Coronary artery (tissue), 2 donors: ENCODE measurements at places on chromosomes 11 and 22.
A peak's percentile ranks its signal among the peaks of the same experiment; 100 is the strongest.

DNA sequence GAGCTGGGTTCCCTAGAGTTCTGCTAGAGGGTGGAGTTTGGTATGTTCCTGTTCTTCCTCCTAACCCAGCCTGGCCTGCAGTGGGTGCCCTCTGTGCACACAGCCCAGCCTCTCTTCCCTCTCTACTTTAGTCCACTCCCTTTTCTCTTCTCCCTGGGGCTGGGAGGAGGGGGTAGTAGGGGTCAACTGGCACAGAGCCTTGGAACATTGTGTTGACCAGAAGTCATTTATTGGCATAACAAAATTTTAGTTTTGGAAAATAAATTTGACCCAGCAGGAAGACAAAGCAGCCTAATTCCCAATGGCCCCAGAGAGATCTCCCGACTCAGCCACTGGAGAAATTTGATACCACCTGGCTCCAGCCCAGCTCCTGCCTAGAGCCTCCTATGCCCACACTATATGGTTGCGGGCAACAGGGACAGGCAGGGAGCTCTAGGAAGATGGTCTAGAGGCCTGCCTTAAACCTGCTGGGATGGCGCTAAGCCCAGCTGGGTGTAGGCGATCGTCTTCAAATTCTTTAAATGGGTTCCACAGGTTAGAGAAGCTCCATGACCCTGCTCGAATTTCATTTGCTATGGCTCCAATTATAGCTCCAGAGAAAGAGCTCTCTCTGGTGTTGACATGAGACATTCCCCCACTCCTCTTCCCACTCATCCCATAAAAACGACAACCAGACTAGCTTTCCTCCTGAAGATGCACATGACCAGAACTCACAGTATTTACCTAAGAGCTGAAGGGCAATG is 9.9 kb downstream of the PCSK7 start:
- peak; percentile 95 for DNase-seq

- no peak for DNase-seq
Observed at GRCh38 chr11:65293909-65294381, 20.7 kb upstream of the CDC42EP2 start.

DNA sequence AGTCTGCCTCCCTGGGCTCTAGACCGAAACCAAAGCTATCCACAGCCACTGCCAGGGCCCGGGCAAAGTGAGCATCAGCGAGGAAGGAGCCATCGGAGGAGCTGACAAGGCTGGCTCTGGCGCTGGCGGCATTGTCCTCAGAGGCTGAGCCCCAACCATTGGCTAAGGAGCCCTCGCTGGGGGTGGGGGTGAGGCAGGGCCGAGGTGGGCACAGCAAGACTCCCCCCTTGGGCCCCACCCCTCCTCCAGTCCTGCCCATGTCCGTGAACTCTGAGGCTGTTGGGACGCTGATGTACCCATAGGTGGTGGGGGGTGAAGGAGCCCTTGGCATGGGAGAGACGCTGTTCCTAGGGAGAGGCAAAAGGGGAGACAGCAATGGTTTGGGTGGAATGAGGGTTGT is 11.2 kb downstream of the ROBO4 start:
- DNase-seq = peak; percentile 71

DNA sequence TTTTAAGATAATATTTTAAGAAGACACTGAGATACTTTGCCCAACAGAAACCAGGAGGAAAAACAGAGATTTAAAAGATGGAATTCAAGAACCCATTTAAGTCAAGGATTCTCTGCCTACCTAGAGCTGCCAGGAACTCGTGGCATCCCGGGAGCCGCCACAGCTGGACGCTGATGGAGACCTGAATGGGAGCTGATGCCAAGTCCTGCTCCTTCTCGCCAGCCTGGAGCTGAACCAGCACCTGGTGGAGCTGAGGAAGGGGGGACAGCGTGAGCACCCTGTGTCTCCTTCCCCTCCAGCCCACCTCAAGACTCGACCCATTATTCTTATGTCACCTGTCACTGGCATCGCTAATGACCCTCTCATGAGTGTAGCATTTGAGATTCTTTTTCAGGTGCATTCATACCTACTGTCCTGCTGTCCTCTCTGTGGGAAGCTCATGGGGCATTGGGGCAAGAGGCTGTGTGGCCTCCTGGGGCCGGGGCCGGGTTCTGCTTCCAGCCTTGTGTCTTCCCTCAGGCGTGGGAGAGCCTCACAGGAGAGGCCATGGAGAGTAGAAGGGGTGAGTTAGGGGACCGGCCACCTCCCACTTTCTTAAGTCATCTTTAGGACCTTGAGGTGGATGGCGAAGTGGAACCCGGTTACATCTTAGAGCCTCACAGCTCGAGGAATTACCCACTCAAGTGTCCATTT is 70.8 kb upstream of the PITPNB start:
- DNase-seq = peak; percentile 58

- DNase-seq = peak; percentile 22
Observed at GRCh38 chr11:15577519-15577918, 462.8 kb downstream of the INSC start.

- DNase-seq = no peak
Observed at GRCh38 chr11:117613521-117613920, 183.5 kb downstream of the DSCAML1 start.

- no peak for DNase-seq
Observed at GRCh38 chr11:134425816-134426536, 13.9 kb upstream of the B3GAT1 start.

- no peak for DNase-seq
Observed at GRCh38 chr22:42544686-42545085, 9.1 kb upstream of the SERHL2 start.

DNA sequence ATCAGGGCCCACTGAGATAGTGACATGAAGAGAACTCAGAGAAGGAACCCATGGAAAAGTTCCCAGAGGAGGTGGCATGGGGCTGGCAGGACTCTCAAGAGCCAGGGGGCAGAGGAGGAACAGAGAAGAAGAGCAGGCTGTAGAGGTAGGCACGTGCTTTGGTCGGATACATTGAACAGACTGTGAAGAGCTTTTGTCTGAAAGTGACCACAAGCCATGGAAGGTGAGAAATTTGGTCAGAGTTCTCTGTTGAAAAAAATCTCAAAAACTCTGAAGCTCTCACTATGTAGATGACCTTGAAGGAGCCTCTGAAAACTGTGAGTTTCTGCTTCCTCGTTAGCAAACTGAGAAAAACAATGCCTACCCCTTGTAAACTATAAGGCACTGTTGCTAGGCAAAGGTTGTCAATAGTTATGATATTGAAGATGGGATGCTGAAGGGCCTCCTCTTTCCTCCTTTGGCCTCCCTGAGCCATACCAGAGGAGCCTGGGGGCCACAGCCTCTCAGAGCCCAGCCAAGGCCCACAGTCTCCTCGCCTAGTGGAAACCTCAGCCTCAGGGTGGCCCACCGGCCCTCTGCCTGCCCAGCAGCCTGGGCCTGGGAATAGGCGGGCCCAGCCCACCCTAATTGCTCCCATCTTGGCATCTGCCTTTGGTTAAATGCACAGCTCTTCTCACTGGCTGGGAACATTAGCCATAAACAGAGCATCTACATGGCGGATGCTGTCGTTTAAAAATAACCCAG is 415.7 kb downstream of the SOX6 start:
- peak; percentile 43 for DNase-seq

GRCh38 chr11:75441804-75442132 is 8.8 kb upstream of the KLHL35 start:
- no peak for DNase-seq

DNA sequence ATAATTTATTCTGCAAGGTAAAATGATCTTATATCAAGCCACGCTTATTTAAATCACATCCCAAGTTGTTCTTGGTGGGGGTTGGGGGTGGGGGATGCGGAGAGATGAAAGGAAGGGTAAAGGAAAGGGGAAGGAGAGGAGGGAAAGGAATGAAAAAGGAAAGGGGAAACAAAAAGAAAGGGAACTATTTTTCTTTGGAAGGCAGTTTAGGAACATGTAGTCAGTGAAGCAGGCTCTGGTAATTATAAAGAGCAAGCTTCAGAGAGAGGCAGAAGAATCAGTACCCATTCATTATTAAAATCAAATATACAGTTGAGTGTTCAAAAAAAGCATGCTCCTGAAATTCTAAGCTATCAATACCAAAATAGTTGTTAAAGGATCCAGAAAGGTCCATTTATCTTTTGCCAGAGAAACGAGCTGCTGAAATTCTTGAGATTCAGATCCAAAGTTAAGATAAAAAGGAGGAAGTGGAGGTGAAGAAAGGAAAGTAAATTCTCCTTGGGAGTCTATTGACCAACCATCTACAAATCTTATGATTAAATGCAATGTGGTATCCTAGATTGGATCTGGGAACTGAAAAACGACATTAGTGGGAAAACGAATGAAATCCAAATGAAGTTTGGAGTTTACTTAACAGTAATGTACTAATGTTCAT is 107.4 kb downstream of the SGSM3 start:
- DNase-seq = no peak

- no peak for DNase-seq
Observed at GRCh38 chr11:123505546-123506299, 75.7 kb downstream of the GRAMD1B start.

DNA sequence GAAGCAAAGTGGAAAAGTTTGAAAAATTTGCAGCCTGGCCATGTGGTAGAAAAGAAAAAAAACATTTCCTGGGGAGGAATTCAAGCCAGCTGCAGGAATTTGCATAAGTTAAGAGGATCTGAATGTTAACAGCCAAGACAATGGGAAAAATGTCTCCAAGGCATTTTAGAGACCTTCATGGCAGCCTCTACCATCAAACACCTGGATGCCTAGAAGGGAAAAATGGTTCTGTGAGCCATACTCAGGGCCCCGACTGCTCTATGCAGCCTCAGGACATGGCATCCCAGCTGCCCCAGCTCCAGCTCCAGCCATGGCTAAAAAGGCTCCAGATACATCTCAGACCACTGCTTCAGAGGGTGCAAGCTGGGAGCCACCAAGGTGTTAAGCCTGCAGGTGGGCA is 149.1 kb upstream of the SOX6 start:
- no peak for DNase-seq

DNA sequence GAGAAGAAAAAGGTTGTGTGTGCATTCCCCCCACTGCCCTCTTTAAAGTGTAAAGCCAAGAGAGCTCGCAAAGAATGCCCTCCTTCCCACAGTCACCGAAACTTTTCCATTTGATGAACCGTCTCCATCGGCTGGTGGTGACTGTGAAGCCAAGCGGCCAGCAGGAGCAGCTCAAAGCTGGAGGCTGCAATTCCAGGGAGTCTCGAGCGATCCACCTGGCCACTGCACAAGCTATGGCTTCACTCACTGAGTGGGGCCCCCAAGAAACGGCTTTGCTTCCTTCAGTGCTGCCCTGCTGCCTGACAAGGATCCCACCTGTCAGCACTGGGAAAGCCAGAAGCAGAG is 117.7 kb downstream of the ABTB2 start:
- peak; percentile 45 for DNase-seq

DNA sequence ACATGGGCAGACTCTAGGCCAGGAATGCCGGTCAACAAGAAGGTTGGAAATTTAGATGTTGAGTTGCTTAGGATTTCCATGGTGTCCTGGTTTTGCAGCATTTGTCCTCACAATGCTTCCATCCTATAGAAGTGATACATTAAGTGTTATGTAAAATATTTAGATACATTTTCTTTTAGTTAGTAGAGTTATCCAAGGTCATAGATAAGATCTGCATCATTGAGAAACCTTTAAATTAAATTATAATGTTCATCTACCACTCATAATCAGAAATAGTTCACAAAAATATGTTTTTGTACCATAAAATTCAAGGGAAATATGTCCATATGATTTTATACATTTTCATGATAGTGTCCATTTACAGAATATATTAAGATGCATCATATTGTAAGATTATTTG is at the start of gene OR51F1:
Gene OR51F1 (minus strand): TSS at position 101 of the 400 bp plus-strand sequence. CDS start 0 bp downstream, at position 101.
- DNase-seq = no peak

DNA sequence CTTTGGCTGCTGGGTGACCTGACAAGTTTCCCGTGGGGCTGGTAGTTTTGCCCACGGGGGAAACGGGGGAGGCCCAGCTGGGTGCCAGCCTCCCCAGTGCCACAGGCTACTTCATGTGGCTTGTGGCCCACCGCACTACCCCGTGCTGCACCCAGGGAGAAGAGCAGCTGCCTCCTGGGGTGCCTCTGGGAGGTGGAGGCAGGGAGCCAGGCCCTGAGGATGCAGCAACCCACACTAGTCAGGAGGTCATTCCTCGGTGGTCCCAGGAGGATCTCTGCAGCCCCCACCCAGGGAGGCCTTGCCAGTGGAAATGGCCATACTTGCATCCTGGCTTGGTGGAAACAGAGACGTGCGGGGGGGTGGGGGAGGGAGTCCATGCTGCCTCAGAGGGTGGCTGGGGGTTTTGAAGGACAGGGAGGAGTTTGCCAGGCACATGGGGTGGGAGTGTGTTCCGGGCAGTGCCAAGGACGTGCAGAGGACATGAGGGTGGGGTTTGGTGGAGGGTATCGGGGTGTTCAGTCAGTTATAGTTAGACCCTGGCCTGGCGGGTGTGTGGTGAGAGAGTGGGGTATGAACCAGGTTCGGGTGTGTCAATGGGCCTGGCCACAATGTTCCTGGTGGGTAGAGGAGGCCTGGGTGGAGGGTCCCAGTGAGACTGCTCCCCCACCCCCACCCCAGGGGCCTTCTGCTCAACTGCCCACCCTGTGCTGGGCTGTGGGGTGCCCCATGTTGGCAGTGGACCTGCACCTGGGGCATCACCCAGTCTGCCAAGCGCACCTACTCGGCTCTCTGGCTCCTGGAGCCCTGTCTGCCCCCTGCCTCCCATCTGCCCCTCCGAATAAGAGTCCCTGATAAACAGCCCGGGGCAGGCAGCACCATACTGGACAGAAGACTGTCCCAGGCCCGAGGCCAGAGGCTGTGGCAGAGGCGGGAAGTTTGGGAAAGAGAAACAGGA is 3.8 kb downstream of the PIM3 start:
- DNase-seq = peak; percentile 73

GRCh38 chr11:78416285-78417174 is 1.1 kb downstream of the GAB2 start:
- DNase-seq = peak; percentile 96

DNA sequence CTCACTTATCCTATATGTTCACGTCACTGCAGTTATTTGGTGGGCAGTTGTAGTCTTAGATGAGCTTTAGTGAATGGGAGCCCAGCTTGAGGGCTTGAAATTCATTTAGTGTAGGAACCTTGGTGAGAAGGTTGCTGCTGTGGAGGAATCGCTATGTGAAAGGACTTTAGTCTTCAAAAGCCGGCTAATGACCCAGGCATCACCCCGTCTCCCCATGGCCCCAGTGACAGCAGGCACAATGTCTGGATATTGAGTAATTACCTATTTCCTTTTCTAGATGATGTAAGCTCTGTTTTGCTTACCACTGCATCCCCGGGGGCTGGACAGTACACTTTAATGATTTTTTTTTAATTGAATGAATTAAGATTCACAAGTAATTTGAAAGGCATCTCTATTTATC is 283.2 kb downstream of the ST3GAL4 start:
- no peak for DNase-seq

GRCh38 chr11:132858223-132858622 is 674.1 kb downstream of the OPCML start:
- no peak for DNase-seq
